Spinal cord (tissue), 10 donors: ENCODE measurements at places on chromosomes 1 and 21. TPM values are rescaled to one million over a fixed set of nuclear protein-coding genes. Genes with fewer than 3 reads are reported as not detected.

The POU3F1 gene
- polyA plus RNA-seq = 4.9 TPM

The RHOC gene
- 243 TPM for polyA plus RNA-seq

The ATP6V1G3 gene
- not detected for polyA plus RNA-seq

The FH gene
- polyA plus RNA-seq = 81.2 TPM

GRCh38 chr1:32051706-32052105, 21.0 kb upstream of the TMEM39B start:
- no peak for DNase-seq

DNA sequence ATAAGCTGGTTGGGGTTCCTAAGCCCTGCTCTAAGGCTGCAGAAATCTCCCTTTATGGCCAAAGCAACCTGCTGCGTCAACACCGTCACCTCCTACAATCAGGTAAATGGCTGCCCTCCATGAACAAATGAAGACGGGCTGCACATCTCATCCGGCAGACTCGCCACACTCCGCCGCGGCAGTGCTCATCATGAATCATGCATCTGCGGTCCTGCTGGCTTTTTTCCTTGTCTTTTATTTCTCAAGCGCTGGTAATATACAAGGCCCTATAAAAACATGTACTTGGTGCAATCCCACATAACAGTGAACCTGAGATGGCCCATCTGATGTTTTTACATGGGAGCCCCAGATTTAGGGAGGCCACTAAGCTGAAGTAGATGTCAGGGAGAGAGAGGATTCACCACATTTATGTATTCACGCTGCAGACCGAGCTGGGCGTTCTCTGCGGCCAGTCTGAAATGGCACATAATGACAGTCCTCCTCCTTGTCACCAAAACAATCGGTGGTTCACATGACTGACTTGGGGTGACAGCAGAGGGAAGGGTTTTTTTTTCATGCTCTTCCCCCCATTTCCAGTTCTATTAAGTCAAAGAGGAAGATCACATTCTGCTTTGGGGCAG, 91.6 kb downstream of the KAZN start:
- peak; percentile 81 for DNase-seq

DNA sequence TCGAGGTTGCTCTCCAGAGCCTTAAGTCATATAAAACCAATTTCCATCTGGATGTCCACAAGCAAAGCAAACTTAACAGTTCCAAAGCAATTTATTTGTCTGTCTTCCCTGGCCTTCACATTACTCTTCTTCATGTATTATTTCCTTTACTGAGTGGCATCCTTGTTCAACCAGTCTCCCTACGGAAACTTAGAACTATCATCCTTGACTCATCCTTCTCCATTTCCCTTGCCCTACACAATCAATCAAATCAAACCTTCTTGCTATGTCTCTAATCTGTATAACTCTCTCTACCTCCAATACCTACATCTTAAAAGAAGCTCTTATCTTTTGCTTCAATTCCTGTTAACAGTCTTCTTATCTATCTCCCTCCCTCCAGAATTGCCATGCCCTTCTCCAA, 25.4 kb downstream of the EGLN1 start:
- DNase-seq = no peak

GRCh38 chr1:48254254-48254653, 31.7 kb downstream of the SLC5A9 start:
- DNase-seq = no peak

DNA sequence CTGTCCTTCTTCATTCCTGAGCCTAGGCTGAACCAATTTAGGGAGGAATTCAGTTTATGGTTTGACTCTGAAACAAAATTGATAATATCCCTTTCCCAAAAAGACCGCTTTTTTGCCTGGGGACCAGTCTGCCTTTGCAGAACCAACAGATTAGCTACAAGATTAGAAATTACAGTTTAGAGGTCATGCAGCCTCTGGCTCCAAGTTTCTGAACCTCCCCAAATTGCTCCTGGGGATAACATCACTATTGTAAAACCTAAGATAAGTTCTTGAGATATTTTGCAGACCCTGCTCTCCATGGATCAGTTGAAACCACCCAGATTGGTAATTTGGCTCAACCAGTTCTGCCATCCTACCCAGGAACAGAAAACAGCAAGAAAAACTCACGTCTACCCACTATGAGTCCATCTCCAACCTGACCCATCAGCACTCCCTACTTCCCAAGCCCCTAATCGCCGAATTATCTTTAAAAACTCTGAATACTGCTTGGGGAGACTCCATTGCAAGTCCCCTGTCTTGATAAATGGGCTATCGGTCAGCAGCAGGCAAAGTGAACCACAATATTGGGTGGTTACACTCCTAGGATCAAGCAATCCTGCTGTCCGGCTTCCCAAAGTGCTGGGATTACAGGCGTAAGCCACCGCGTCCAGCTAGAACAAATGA, 605 bp upstream of the RABGGTB start:
- DNase-seq = no peak

DNA sequence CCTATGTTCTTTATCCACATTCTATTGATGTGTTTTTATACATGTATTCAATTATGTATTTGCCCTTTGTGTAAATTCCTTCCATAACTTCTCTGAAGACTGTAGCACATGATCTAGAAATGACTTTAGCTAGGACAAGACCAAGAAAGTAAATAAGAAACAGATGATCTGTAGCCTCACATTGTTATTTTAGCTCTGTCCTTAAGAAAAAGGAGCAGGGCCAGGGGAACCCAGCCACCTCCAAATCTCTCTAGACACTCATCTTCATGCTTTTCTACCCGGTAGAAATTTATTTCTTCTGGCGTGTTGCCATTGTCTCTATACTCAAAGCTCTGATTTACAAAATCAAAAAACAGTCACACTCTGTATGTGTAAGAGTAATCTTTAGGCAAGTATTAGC, 27.1 kb downstream of the CDC7 start:
- no peak for DNase-seq

- DNase-seq = no peak
Observed at GRCh38 chr21:42763581-42764442, 110.4 kb downstream of the PDE9A start.

- DNase-seq = no peak
Observed at GRCh38 chr21:43766734-43767497, 9.2 kb downstream of the CSTB start.

- no peak for DNase-seq
Observed at GRCh38 chr1:224846119-224846907, 83.2 kb upstream of the DNAH14 start.

- DNase-seq = no peak
Observed at GRCh38 chr1:2452201-2452931, 23.7 kb upstream of the PLCH2 start.
